Amygdala (tissue), 56 donors: ENCODE measurements at places on chromosomes 1 and 21.

- no peak for DNase-seq
These were observed 14.5 kb upstream of the GBP3 start for GRCh38 chr1:89037186-89037585.

- no peak for DNase-seq
These were observed 743 bp upstream of the KRTAP10-10 start for GRCh38 chr21:44636209-44637017.

DNA sequence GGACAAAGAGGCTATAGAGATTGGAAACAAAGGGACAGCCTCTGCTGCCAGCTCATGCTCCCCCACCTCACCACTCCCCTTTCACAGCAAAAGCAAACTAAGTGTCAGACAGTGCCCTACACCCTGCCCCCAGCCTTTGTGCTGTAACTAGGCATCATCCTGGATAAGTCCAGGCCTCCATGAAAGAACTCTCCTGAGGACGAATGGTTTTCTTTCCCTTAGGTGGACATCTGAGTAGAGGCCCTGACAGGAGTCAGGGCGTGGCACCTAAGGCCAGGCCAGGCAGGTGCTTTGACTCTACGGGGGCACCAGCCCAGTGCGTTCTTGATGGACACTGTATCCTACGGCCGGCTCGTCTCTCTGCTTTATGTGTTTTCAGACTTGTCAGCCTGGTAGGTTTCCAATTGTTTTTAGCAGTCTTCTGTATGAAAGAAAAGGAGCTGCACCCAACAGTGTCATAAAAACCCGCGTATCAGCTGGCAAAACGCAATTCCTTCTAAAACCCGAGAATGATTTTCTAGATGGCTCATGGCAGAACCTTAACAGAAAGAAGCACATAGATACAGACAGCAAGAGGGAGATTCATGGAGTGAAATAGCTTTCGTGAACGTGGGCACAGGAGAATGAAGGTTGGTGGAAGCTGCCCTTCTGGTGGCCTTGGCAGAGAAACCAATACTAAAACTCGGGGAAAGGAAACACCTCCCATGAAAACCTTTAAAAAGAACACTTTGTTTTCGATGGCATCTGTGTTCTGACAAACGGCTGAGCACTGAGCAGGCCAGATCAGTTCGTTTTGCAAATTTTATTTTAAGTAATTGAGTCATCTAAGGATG, 51.7 kb upstream of the AJAP1 start:
- no peak for DNase-seq

DNA sequence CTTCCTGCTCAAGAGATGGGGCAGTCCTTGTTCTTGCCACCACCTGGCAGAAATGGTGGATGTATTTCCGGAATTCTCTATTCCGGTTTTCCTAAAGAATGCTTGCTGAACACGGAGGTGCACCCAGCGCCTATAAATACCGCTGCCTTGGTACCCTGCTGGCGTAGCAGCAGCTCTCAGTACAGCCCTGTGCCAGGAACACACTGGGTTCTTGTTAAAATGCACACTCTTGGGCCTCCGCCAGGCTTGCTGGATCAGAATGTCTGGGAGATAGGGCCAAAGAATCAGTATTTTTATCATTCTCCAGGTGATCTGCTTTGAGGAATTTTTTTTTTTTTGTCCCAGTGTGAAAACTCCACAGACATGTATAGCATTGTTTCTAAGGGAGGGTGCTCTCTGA, 54.2 kb downstream of the IGSF5 start:
- no peak for DNase-seq

DNA sequence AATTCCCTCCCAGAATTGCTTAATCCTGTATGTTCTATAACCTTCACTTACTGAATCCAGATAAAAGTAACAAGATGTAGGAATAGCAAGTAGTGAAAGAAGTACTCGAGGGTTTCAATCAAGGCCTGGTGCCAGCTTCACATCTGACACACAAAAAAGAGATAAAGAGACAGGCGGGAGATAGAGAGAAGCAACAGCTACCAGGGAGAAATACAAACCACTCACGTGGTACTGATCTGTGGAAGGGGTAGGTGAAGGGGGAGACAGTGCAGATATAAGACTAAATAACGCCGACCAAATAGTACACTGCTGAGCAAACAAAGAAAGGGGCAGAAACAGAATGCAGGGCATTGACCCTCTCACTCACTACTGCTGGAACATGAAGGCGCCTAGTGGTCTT, 295.2 kb downstream of the NEGR1 start:
- no peak for DNase-seq

DNA sequence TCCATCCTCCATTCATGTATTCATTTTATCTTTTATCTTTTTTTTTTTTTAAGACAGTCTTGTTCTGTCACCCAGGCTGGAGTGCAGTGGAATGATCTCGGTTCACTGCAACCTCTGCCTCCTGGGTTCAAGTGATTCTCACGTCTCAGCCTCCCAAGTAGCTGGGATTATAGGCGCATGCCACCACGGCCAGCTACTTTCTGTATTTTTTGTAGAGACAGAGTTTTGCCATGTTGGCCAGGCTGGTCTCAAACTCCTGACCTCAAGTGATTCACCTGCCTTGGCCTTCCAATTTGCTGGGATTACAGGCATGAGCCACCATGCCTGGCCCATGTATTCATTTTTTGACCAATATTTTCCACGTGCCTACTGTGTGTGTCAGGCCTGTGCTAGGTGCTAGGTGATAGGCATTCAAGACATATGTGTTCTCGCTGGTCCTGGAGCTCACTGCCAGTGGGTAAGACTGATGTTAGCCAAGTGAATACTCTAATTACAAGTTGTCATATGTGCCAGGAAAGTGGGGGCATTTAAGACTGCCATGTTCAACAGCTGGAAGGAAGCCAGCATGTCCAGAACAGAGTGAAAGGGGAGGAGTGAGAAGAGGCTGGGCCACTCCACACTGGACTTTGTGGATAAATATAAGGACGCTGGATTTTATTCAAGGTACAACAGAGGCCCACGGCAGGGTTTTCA, 5.3 kb upstream of the CELSR2 start:
- no peak for DNase-seq

DNA sequence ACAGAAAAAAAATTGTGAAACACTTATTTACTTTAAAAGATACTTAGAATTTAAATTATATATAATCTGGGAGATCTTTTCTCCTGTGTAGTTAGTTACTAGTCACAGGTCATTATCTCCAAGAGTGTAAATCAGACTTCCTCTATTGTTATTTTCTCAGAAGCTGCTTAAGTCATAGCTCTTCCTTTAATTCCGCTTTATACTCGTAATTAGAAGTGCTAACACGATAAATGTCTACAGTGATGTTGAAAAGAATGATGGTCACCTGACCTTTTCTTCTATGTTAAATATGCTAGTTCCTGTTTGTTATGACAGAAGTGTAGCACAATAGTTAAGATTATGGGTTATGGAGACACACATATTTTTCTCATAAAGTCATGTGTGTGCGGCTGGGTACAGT, 123.6 kb downstream of the TGFB2 start:
- DNase-seq: no peak

GRCh38 chr1:176033881-176034280, 173.2 kb downstream of the COP1 start:
- DNase-seq: no peak

- no peak for DNase-seq
These were observed 70.8 kb downstream of the PLPP3 start for GRCh38 chr1:56508523-56508983.

GRCh38 chr21:24112020-24112419, 1495.3 kb downstream of the MRPL39 start:
- DNase-seq: no peak

DNA sequence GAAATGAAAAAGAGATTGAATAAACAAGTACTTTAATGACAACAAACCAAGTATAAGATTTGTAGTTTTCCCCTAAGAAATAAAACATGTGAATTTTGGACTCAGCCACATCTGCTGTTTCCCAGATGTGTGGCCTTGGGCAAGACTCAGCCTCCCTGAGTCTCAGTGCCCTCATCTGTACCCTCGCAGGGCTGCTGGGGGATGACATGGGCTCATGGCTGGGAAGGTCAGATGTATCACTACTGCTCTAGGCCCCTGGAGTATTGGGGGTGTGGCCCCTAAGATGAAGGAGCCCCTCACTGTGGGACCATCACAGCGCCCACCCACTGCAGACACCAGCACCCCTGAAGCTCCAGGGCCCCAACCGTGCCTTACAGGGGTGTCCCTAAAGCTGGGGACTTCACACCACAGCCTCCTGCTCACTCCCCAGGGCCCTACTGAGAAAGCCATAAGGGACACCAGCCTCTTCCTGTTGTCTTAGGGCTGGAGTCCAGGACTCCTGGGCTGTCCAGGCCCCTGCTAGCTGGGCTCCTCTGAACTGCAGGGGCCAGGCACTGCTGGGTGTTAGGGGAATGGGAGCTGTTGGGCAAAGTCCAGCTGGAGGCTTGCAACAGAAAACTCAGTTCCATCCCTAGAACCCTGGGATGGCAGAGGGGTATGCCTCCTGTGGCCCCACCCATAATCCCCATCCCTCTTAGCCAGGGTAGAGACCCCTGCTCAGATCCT, 104.0 kb upstream of the WNT4 start:
- no peak for DNase-seq

GRCh38 chr1:12047120-12047876, 15.8 kb upstream of the TNFRSF8 start:
- DNase-seq: no peak

GRCh38 chr1:72062584-72062983, 219.8 kb downstream of the NEGR1 start:
- no peak for DNase-seq

GRCh38 chr1:68346188-68346808, 103.5 kb downstream of the RPE65 start:
- no peak for DNase-seq

DNA sequence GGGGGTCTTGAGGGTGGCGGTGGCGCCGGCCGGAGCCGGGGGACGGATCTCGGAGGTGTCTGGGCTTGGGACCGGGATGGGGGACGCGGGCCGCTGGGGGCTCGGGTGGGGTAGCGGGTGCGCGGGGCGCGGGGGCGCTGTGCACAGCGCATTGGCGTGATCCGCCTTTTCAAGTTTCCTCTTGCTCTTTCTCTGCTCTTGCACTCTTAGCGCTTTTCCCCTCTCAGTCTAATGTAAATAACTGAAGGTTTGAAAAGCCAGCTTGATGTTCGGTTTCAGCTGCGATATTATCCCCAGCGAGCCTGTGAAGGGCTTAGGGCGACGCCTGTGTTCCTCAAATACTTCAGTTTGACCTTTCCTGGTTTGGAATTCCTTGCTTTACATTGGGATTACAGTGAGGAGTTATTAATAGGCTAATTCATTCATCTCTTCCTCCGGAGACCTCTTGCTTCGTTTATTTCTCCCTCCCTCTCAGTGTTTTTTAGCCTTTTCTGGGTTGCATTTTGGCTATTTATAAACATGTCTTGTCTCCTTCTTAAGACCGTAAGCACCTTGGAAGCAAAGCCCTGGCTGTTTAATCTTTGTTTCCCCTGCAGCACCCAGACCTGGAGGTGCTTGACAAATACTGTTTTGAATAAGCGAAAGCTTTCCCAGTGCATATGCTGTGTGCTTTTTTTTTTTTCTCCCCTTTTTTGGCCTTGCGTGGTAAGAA, 693 bp downstream of the RAB4A start:
- no peak for DNase-seq

DNA sequence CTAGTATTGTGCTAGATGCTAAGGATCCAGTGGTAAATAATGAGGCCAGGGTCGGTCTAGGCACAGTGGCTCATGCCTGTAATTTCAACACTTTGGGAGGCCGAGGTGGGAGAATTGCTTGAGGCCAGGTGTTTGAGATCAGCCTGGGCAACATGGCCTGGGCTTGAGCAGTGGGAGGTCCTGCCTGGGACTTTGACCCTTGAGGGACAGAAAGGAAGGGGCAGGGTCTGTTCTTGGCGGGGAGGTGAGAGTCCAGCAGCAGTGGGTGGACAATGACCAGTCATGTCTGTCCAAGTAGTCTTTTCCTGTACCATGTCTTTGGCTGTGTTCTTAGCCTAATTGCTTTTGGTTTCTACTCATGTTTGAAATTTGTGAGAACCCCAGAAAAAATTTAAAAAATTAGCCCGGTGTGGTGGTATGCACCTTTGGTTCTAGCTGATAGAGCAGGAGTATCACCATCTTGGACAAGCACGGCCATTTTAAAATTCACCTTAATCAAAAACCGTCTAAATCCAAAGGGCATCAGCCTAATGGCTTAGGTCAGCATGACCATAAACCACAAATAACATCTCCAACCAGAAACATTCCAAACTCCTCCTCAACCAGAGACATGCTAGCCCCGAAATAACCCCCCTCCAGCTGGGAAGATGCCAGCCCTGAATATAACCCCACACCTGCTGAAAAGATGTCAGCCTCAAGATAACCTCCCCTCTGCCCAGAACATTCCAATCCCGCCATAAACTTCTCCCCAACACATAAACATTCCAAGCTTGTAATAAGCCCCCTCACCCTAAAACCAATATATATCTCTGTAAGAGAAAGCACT, 6.8 kb upstream of the AK2 start:
- DNase-seq: no peak

DNA sequence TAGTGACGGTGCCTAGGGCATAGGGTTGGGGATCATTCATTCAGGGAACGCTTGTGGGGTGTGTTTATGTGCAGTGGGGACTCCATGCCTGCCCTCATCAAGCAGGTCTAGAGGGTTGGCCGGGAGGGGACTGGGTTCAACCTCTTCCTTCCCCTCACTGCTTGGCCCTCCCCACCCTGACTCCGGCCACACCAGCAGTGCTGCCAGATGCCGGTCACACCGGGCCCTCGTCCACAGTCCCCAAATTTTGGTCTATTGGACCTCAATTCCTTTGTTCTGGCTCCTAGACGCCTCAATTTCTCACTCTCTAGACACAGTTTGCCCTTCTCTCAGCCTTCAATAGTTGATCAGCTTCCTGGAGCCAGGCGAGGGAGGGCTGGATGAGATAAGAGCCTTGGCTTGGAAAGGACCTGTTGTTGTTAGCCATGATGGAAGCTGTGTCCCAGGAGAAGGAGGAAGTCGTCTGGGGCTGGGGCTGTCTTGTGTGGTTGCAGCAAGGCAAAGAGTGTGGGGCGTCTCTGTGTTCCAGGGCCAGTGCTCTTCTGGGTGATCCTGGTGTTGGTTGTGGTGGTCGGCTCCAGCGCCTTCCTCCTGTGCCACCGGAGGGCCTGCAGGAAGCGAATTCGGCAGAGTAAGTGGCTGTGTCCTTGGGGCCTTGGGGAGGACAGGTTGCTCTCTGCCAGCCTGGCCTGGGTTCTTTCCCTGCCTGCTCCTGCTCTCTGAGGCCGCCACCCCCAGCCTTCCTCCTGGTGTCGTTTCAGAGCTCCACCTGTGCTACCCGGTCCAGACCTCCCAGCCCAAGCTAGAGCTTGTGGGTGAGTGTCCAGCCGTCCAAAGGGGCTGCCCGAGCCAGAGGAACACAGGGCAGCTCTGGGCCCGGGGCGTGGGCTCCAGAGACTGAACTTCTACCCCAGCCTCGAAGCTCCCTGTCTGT, 41.1 kb upstream of the TNFRSF1B start:
- no peak for DNase-seq
